T-cell (primary cell): ENCODE measurements at places on chromosomes 5 and 9.

- DNase-seq, result no peak
These were observed 18.3 kb upstream of the LPAR1 start for GRCh38 chr9:111056538-111056937.

DNA sequence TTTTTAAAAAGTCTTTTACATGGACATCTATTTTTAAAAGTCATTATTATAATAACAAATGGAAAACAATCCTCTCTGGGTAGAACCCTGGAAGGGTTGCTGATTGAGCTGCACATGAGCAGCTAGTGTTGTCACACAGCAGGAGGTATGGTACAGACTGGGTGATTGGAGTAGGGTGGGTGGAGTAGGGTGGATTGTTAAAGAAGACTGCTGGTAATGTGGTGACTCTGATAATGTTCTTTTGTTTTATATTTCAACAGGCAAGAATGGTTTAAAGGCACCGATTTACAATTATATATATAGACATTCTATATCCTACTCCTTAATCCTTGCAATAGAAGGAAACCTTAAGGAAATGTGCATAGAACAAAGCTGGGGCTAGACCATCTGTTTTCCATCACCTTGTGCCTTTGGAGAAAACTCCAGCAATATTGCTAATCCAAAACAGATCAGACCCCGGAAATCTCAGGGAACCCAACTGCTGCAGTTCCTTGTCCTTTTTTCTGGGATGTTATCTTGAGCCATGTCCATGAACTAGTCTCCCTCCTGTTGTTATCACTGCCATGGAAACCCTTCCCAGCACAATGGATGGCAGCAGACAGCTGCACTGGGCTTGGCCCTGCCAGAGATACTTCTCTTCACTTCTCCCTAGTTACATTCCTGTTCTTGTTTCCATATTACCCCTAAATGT, 129.7 kb downstream of the YIPF5 start:
- DNase-seq, result no peak

DNA sequence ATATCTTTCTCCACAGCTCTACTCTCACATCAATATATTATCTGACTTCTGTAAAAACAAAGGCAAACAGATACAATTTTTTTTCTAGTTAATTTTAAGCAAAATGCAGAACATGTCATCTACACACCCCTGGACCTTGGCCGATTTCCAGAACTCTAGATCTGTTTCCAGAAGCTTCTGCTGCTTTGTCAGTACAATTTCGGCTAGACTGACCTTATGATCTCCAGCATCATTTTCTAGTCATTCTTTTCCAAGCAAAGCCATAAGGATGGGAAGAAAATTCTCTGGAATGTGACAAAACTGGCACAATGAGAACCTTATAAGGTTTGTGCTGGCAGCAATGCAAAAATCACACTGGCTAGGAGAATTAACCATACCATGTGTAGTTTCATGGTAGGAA, 132.8 kb upstream of the MPDZ start:
- DNase-seq, result no peak

DNA sequence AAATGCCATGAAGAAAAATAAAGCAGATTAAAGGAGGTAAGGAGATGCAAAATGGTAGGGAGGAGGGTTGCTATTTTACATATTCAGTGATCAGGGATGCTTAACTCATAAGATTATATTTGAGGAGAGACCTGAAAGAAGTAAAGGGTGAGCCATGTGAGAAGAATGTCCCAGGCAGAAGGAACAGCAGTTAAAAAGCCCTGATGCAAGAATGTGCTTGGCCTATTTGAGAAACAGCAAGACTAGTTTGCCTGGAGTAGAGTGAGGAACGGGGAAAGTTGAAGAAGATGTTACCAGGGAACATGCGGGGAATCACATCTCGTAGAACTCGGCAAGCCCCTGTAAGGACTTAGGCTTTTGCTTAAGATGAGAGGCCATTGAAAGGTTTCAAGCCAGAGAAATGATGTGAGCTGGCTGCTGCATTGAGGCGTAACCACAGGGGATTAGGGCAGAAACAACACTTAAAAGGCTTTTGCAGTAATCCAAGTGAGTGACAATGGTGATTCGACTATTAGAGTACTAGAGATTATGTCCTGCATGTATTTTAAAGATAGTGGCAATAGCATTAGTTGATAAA, 198.7 kb downstream of the VPS13A start:
- no peak for DNase-seq
